ENCODE measurements at places on chromosomes 6 and 20. TPM values are rescaled to one million over a fixed set of nuclear protein-coding genes. Genes with fewer than 3 reads are reported as not detected.

DNA sequence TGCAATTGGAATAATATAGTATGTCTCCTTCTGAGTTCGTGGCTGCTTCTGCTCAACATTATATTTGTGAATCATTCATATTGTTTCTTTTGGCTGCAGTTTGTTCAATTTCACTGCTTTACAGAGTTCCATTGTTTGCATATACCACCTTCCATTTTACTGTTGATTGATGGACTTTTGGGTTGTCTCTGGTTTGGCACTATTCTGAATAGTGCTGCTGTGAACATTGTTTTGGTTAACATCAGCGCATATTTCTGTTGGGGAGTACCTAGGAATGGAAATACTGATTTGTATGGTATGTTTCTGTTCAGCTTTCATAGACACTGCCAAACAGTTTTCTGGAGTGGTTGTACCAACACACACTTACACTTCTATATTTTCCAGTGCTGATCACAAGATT, 46.9 kb downstream of the UST start:
- DNase-seq, result no peak

Gene SLC44A4
- total RNA-seq, result 0.42 TPM

Gene TCP11
- 0.33 TPM for total RNA-seq

Gene COL9A3
- 4.1 TPM for total RNA-seq

Gene DLL1
- 1.6 TPM for total RNA-seq

DNA sequence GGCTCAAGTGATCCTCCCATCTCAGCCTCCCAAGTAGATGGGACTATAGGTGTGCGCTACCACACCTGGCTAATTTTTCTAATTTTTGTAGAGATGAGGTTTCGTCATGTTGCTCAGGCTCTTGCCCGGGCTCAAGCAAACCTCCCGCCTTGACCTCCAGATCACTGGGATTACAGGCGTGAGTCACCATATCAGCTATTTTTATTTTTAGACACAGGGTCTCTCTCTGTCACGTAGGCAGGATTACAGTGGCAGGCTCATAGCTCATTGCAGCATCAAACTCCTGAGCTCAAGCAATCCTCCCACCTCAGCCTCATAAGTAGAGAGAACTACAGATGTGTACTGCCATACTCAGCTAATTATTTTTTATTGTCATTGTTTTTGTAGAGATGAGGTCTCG, 41.7 kb downstream of the SLC23A2 start:
- DNase-seq, result no peak

DNA sequence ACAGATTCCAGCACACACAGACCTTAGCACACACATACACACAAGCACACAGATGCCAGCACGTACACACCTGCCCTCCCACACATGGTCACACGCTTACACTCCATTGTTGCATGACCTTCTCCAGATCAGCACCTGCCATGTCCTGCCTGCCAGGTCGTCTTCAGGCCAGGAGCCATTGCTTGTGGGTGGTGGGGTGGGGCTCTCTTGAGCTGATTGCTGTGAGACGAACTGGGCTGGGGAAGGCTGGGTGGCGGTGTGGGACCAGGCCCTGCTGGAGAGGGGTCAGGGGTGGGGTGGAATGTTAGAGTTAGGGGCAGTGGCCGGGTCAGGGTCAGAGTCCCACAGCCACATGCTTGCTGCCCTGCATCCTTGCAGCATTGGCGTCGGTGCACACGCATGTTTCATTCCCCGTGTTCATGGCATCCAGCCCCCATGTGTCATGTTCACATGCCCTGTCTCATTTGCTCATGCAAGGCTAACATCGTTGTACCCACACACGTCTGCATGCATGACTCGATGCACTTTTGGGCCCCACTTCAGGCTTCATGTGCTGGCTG, 6.5 kb upstream of the NPBWR2 start:
- no peak for DNase-seq

- no peak for DNase-seq
Observed at GRCh38 chr20:60240415-60240814, 282.2 kb downstream of the CDH26 start.

- no peak for DNase-seq
Observed at GRCh38 chr6:157536223-157536545, 155.2 kb downstream of the ZDHHC14 start.

- DNase-seq, result no peak
Observed at GRCh38 chr20:4802023-4802422, 80.3 kb downstream of the PRND start.

GRCh38 chr6:143117108-143117507, 56.4 kb downstream of the AIG1 start:
- DNase-seq, result no peak

DNA sequence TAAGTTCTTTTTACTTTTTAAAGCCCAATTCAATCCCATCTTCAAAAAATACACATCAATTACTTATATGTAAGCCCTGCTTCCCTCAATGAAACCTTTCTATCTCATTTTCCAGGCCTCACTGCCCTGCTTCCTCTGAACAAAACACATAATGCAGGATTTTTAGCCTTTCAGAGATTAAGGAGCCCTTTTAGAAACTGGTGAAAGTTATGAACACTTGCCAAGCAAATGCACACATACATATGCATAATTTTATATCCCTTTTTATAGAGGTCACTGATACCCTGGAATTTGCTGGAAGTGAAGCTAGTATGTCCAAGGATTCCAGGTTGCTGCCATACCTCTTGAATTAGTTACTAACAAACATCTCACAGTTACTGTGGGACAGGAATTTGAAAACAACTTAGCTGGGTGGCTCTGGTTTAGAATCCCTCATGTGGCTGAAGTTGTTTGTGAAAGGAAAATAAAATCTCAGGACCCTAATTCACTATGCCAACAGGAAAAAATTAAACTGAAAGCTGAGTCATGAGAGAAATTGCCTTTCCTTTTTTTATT, 75.8 kb downstream of the UBE3D start:
- DNase-seq, result no peak

Gene HEBP2
- 41.7 TPM for total RNA-seq

- DNase-seq, result no peak
Observed at GRCh38 chr6:16511723-16512489, 249.4 kb downstream of the ATXN1 start.

Gene PDYN
- total RNA-seq, result 0.33 TPM

GRCh38 chr6:37160922-37161778, 8.8 kb upstream of the PIM1 start:
- no peak for DNase-seq

DNA sequence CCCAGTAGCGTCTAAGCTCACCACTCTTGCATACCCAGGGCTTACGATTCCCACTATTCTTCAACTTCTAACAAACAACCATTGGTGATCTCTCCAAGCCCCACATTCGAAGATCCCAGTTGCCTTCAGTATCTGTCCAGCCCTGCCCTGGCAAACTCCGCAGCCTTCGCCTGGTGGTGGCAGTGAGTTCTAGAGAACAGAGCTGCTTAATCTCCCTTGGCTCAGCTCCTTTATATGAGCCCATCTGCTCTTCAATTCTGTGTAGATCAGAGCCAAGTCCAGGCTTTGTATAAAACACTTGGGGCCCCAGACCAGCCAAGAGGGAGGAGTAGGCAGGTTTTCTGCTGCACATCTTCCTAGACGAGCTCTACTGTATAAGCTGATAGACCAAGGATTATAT, 193.3 kb downstream of the PHACTR1 start:
- DNase-seq, result no peak

Gene TPX2
- total RNA-seq, result 75.6 TPM

GRCh38 chr6:155185544-155185943, 78.3 kb upstream of the CLDN20 start:
- DNase-seq, result no peak

DNA sequence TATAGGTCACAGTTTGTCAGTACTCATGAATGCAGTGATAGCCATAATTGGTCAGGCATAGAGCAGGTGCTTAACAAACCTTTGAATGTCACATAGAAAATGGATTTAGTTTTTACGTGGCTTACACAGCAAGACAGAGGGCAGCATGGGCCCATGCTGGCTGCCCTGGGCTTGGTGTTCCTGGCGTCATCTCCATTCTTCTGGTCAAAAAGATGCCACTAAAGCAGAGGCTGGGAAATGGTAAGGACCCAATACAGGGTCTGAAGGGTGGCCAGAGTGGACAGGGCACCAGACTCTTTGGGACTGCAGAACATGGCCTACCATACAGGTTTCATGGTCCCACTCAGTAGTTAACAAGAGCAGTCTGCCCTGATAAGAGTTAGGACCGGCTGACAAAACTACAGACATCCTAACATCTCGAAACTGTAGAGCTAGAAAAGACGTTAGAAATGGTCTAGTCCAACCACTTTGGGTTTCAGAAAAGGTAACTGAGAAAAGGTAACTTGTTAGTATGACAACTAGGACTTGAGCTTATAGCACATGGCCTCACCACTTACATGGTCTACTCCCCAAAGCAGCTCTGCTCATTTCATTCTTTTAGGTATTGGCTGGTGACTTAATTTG, 22.6 kb downstream of the HEBP2 start:
- DNase-seq, result no peak

Gene EMILIN3
- 1.5 TPM for total RNA-seq

- peak; percentile 83 for DNase-seq
Observed at GRCh38 chr6:107736713-107737396, 87.3 kb downstream of the SCML4 start.

DNA sequence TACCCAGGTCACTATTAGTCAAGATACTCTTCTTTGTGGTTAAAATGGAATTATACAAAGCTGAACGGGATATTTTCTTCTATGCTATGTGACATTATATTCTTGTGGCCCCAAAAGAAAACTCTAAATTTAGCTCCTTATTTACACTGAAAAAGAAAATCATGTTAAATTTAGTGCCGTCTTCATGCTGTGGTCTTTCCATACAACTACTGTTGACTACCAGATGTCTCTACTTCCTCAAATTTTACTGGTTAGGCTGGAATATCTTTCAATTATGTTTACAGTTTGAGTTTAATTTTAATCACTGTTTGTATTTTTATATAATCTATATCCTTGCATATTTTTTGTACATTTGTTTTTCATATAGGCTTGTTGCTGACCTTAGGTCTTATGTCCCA, 95.6 kb upstream of the FOXO3 start:
- DNase-seq, result no peak

Data from thymus (tissue), 14 donors.